Stimulated activated CD8-positive, alpha-beta memory T cell treated with anti-CD3 and anti-CD28 coated beads, Interleukin-12 subunit alpha, Interleukin-12 subunit beta, amount 100 ng/mL, for 1 hour (primary cell): ENCODE measurements at places on chromosomes 6 and 20.

DNA sequence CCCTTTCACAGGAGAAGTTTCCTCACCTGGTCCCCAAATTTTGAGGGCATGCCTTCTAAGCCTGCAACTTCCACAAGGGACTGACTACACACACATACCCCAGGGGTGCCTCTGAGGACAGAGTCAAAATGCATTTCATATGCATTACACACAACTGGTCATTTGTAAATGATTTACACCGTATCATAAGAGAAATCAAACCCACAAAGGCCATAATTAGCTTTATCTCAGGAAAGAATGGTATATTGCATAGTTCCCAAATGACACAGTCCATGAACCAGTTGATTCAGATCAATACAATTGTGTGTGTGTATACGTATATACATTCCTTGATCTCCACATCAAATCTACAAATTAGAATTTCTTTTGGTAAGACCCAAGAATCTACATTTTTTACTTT lies 203.3 kb upstream of the PRDM1 start:
- DNase-seq: no peak

DNA sequence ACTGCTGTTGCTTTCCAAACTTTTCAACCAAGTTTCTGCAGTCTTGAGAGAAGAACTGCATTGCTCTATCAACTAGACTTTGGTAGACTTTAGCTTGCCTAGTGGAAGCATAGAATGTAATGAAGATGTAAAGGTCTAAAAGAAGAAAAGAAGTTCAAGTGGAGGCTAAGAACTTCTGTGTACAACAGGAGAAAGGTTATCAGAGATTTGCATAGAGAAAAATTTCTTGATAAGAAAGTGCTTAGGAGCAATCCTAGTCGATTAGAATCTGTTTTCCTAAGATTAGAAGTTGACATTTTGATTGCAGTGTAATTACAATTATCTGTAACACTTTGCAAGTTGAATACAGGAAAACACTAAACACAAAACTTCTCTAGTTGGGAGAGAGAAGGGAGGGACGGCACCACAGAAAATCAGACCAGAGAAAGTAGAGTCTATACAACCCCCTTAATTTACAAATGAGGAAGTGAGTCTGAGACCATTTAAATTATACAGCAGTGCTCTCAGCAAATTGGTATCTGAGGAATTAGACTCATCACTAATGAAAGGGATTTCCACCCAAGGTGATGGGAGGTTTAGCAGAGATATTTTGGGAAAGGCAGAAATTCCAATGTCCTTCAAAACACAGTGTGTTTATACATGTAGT lies 194.3 kb upstream of the MARCKS start:
- no peak for DNase-seq

DNA sequence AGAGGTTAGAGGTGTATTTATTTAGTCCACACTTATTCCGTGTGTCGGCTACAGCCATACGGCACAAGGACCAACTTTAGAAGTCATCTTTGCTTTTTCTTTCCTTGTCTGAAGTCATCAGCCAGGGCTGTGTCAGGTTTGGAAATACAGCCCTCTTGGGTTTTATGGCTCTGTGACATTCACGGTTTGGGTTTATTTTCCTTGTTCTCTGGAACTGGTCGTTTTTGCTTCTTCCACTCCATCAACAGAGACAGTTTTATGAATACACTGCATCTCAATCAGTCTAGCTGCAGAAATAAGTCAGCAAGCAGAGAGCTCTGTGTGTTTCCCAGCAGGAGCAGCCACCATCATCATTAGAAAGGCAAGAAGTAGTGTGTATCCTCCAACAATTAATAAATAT lies 132.5 kb downstream of the TBC1D7 start:
- DNase-seq: no peak

GRCh38 chr6:33481192-33481591 lies 26.8 kb downstream of the ZBTB9 start:
- DNase-seq: no peak

DNA sequence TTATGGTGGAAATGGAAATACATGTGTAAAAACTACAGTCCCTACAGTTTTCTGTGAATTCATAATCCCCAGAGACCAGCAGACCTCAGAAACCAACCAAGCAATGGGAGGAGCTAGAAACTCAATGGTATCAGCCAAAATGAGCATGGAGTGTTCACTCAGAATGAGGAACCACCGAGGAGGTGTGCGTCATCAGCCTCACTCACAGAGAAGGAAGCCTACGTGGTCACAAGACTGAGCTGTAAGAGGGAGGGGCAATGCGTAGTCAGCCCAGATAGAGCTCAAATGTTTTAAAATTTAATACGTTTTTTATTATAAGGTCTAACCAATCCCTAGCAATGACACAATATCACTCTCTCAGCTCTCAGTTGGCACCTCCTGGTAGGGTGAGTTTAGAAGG lies 17.4 kb downstream of the MYLK4 start:
- DNase-seq: no peak

DNA sequence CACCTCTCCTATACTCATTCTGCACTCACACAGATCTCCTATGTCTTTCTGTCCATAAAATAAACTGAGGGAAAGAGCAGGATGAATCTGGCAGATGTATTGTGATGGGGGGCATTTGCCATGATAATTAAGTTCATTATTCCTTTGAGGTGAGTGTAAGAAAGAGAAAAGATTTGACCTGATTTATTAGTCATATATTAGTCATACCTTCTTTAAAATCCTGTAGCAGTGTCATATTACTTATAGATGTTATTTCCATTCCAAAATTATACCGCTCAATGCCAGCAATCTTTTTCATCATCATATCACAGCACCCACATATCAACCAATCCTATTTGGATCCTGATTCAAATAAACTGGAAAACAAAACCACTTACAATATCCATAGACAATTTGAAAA lies 733.3 kb upstream of the SLC35B3 start:
- DNase-seq: no peak

DNA sequence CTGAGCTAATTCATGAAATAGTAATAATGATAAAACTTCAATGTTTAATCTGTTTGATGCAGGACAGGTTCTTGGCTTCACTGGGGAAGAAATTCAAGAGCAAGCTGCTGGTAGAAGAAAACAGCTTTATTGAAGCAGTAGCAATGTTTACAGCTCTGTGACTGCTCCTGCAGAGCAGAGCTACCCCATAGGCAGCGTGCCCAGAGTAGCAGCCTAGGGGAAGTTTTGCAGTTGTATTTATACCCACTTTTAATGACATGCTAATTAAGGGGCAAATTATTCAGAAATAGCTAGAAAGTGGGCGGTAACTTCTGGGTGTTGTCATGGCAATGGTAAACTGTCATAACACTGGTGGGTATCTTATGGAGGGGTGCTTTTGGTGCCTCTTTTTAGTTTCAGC lies 518.0 kb downstream of the RFPL4B start:
- DNase-seq: no peak

DNA sequence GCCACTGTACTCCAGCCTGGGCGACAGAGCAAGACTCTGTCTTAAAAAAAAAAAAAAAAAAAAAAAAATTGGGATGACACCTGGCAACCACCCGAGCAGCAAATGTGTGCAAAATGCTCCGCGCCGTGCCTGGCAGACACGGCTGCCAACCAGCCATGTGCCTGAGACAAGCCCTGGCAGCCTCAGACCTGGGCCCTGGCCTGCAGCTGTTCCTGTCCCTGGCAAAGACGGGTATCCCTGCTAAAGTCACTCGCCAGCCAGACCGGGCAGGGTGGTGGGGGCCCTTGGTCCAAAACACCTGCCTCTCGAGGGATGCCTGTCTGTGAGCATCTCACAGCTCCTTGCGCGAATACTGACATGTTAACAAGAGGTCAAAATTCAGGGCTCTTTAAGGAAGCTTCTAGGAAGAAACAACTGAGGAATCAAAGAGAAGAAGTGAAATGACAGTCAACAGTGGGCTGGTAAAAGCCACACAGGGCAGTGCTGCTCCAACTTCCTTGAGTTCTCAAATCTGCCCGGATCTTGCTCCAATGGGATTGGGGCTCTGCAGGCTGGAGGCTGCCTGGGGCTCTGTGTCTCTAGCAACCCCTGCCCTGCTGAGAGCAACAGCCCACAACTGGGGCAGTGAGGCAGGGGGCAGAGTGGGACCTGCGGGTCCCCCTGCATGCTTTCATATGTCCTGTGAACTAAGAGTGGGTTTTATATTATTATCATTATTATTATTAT lies 53.4 kb downstream of the SYTL3 start:
- no peak for DNase-seq

DNA sequence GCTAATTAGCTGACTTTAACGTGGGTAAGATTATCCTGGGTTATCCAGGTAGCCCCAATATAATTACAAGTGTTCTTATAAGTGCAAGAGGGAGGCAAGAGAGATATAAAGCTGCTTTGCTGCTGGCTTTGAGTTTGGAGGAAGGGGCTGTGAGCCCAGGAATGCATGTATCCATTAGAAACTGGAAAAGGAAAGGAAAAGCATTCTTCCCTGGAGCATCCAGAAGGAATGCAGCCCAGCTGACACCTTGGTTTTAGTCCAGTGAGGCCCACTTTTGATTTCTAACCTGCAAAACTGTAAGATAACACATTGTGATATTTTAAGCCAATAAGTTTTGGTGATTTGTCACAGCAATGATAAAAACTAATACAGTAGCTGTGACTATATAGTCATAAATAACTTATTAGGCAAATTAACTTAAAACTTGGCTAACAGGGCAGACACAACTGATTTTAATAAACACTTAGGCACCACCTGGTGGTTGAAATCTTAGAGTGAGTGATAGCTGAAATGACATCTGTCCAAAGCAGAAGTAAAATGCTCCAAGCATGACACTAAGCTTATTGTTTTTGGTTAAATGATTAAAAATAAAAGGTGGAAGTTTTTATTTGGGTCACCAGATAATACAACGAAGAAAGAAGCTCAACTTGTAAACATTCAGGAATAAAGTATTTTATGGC lies 35.6 kb downstream of the ADGRF4 start:
- DNase-seq: no peak

GRCh38 chr6:38417521-38417920 lies 222.2 kb downstream of the BTBD9 start:
- no peak for DNase-seq

GRCh38 chr6:43679057-43679456 lies 8.5 kb downstream of the MRPS18A start:
- DNase-seq: no peak

- DNase-seq: no peak
These were observed 67.9 kb downstream of the TRMT11 start for GRCh38 chr6:126054258-126054702.

- no peak for DNase-seq
These were observed 23.3 kb upstream of the TOP1 start for GRCh38 chr20:41005361-41005729.

DNA sequence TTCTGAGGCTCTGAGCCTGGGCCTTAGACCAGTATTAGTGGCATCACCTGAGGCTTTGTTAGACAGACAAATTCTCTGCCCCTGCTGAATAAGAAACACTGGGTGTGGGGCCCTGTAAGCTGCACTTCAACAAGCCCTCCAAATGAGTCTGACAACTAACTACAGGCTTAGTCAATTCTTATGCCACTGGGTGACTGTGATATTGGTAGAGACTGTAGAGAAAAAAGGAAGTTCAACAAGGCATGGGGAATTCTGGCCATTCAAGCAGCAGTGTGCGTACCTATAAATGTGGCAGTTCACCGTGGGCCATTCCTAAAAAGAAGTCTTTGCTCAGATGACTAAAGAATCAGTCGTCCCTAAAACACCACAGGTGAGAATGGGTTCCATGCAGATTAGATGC lies 82.7 kb downstream of the MDN1 start:
- no peak for DNase-seq

DNA sequence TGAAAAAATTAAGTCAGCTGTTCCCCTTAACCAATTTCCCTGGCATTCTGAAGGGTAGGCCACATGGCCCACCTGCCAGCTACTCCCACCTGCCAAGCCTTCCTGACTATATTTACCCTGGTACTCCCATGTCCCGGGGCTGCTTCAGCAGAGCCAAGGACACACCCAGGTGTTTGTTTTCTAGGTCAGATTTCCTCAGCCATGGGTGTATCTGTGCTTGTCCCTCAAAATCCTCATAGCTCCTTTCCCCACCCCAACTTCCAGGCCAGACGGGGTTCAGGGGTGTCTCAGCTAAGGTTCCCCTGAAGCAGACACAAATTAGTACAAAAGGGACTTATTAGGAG lies 139.4 kb upstream of the CDYL start:
- no peak for DNase-seq

GRCh38 chr6:142592876-142593275 lies 291.1 kb downstream of the ADGRG6 start:
- no peak for DNase-seq

GRCh38 chr6:32920715-32921114 lies 20.1 kb downstream of the HLA-DMB start:
- no peak for DNase-seq

DNA sequence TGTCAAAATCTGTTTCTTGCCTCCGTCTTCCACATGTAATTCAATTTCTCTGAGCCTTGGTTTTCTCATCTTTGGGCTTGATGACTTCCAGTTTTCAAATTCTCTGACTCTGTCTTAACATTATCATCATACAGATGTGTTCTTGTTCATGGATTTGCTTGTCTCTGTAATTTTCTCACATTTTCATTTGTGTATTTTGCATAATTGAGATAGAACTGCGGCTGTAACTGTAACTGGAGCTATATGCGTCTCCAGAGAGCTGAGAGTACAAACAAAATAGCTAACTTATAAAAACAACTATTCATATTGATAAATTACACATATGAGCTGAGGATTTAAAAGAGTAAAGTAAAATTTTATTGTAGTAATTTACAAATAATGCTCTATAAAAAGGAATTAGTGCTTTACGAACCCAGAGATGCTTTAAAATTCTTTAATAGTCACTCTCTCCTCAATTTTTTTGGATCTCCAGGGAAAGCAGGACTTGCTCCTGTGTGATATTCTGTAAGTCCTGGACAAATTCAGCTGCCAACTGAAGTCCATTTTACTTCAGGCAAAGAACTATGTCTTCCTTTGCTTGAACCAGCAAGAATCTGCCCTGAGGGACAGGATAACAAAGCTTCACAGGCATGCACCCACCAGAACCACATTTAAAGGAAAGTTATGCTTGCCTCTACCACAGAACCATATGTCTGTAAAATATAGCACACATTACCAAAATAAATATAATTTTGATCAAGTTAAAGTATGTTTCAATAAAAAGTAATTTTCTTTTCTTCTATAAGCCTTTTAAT lies 288.3 kb downstream of the KHDC1L start:
- no peak for DNase-seq

- DNase-seq: no peak
These were observed 15.7 kb downstream of the RTN4IP1 start for GRCh38 chr6:106613590-106613989.

DNA sequence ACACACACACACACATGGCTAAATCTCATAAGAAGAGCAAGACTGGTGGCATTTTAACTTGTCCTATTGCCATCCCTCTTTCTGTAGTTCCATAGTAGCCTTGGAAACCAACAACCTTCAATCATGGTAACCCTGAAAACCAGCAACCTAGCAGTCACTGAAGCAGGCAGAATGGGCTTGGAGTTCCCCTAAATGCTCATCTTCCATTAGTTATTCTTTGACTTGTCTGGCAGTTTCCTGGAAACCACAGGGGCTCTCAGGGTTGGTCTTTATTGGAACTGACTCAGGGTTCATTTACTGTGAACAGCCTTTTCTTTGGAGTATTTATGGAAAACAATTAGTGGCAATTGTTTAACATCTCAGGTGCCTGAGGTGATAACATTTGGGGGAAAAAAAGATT lies 19.4 kb upstream of the BRPF3 start:
- no peak for DNase-seq
